Thoracic aorta (tissue), 2 donors: ENCODE measurements at places on chromosomes 2 and 18.
A peak's percentile ranks its signal among the peaks of the same experiment; 100 is the strongest.

- no peaks in the 10 kb centered on the region for H3K36me3 ChIP-seq
- H3K27ac ChIP-seq, result no peak overlapping the region
- no peak for DNase-seq
- H3K4me1 ChIP-seq, result no peaks in the 10 kb centered on the region
- H3K4me3 ChIP-seq, result no peak overlapping the region
These were observed 113.6 kb upstream of the SP5 start for GRCh38 chr2:170601489-170601888.

DNA sequence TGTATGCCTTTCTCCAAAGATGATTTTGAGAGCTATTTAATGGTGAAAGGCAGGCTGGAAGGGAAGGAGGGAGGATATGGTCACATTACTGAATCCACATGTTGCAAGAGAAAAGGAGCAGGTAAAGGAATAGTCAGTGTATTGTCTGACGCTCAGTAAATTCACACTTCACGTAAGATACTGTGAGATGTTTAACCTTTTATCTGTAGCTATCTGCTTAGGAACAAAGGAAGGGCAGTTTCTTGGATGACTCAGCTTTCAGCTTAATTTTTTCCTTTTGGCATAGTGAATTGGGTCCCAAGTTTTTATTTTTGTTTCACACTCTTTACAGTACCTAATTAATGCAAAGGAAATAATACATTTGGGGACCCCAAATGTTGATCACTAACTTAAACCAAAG, 96.2 kb downstream of the PMS1 start:
- H3K27ac ChIP-seq, result no peak overlapping the region
- no peaks in the 10 kb centered on the region for H3K4me1 ChIP-seq
- no peak for DNase-seq
- no peaks in the 10 kb centered on the region for H3K27me3 ChIP-seq
- H3K36me3 ChIP-seq, result no peaks in the 10 kb centered on the region

- H3K36me3 ChIP-seq, result no peaks in the 10 kb centered on the region
- no peak overlapping the region for H3K27ac ChIP-seq
- no peaks in the 10 kb centered on the region for H3K27me3 ChIP-seq
- H3K4me1 ChIP-seq, result no peaks in the 10 kb centered on the region
- no peak overlapping the region for H3K4me3 ChIP-seq
- DNase-seq, result no peak
These were observed 277.1 kb downstream of the SOX11 start for GRCh38 chr2:5969303-5969702.

DNA sequence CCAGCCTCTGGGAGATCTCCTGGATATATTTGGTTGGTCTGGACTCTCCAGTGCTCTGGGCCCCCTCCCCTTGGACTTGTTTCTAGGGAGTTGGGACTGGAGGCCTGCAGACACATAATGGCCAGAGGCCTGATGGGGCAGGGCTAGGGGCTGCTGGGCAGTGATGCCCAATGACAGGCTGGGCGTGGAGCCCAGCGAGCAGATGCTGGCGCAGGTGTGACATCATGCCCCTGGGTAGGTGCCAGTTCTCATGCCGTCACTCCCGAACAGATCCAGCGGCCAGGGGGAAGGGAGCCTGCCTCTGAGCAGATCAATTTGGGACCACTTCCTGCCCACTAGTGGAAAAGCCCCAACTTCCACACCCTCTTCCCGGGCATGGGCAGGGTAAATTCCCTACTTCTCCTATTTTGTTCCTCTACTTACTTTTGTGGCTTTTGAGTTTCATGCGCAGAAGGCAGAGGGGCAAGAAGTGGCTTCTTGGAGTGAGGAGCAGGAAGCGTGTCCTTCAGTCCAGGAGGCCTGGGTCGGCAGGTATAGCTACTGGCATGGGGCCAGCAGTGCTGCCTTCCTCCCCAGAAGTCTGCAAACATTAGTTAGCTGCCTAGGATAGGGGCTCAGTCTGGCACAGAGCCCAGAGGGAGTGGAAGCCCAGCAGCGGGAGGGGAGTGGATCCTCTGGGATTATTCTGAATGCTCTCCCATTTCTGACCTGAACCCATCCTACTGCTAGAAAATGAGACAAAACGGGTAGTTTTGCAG, 6.1 kb downstream of the MPV17 start:
- no peak for DNase-seq
- no peak overlapping the region for H3K4me3 ChIP-seq
- H3K27ac ChIP-seq, result no peak overlapping the region

DNA sequence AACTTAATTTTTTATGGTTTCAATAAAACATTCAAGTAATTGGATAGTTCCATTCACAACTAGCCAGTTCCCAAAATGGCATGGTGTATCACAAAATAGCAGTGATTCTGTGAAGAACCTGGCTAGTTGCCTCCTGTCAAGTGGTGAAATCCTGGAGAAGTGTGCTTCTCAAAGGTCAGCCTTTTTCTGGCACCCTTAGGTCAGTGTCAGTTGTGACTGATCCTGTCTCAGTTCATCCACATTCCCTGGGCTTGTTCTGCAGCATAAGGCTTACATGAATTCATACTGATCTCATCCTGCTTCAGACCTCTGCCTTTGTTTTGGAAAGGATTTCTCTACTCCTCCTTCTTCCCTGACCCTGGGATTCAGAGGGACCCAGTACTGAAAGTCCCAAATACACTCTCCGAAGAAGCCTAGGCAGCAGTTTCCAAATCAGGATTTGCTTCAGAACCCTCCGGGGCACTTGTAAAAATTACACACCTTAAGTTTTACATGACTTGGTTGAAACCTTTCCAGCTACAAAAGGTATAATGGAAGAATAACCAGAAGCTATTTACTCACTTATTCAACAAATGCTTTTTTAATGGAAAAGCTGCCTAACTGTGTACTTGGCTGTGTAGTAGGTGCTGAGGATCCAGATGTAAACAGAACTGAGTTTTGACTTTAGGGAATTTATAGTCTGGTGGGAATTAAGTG, 11.0 kb downstream of the MAP3K20 start:
- H3K36me3 ChIP-seq, result no peaks in the 10 kb centered on the region
- H3K4me3 ChIP-seq, result peak overlapping the region; percentile 23
- no peaks in the 10 kb centered on the region for H3K27me3 ChIP-seq

DNA sequence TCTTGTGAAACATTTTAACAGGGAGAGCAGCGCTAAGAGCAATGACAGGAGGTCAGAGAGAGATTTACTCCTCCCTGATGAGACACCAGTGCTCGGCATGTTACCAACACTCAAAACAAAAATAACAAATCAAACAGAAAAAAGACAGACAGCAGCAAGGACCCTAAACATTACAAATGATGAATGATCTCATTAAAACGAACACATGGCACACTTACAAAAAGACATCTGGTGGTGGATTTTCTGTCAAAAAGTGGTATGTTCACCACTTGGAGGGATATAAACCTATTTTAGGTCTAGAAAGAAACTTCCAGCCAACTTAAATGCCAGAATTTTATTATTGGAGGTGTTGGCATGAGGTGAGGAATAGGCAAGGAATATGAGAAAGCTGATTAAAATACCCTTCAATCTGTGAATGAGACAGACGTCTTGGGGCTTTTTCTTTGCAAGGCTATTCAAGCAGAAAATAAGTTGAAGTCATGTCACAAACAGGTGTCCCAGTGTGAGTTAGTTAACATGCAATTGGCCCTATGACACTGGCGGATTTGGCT, 112.8 kb downstream of the PRELID3A start:
- no peak overlapping the region for H3K4me3 ChIP-seq
- no peaks in the 10 kb centered on the region for H3K27me3 ChIP-seq
- no peaks in the 10 kb centered on the region for H3K36me3 ChIP-seq
- peak overlapping the region; percentile 26 for H3K27ac ChIP-seq
- peaks cover 34% of the 10 kb centered on the region for H3K4me1 ChIP-seq

DNA sequence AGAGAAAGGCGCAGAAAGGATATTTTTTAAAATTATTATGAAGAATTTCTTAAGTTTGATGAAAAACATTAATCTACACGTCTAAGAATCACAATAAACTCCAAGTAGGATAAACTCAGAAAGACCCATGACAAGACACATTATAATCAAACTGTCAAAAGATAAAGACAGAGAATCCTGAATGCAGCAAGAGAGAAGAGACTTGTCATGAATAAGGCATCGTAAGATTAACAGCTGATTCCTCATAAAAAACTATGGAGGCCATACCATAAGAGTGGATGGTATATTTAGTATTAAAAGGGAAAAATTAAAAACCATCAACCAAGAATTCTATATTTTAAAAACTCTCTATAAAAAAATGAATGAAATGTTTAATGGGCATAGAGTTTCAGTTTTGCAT, 39.1 kb downstream of the SRBD1 start:
- no peak overlapping the region for H3K4me3 ChIP-seq
- H3K27ac ChIP-seq, result no peak overlapping the region
- DNase-seq, result no peak
- H3K36me3 ChIP-seq, result no peaks in the 10 kb centered on the region
